Activated CD4-positive, alpha-beta T cell treated with anti-CD3 and anti-CD28 coated beads for 1 hour (primary cell): ENCODE measurements at places on chromosomes 5 and 9.

GRCh38 chr5:174514983-174515394, 209.4 kb upstream of the MSX2 start:
- no peak for DNase-seq

- no peak for DNase-seq
These were observed 45.2 kb downstream of the ENC1 start for GRCh38 chr5:74595143-74595925.

GRCh38 chr9:34896112-34896511, 62.0 kb upstream of the PHF24 start:
- no peak for DNase-seq

DNA sequence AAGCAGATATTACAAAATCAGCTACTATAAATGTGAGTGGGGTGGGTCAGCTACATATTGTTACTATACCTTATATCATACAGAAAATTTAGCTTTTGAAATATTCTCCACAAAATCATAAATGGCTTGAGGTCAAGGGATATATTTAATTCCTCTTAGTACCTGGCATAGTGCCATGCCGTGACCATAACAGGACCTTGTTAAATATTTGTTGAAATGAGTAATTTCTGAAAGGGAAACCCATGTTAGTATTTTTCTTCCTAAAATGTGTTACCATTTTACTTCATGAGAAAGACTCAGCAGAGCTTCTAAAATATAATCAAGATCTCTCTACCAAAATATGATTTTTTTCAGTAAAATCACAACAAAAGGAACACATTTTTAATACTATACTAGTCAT, 14.8 kb downstream of the ATP10B start:
- no peak for DNase-seq

DNA sequence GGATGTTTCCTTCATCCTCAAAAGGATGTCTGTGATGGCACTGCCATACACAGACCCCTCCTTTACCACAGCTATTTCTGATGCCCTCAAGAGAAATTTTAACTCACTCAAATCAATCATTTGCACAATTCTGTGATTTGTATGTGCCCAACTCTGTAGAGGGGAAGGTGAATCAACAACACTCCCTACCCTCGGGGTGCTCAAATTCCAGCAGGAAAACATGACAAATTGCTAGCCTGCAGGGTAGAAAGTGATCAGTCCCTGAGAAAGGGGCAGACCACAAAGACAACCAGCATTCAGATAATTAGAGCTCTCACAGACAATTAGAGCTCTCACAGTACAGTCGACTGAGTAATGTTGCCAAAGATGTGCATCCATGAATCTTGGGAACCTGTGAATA, 45.3 kb upstream of the FOXE1 start:
- DNase-seq: no peak

- DNase-seq: no peak
These were observed 116.2 kb downstream of the MAN2A1 start for GRCh38 chr5:109805883-109806282.

GRCh38 chr9:38117651-38118050, 48.6 kb upstream of the SHB start:
- no peak for DNase-seq

DNA sequence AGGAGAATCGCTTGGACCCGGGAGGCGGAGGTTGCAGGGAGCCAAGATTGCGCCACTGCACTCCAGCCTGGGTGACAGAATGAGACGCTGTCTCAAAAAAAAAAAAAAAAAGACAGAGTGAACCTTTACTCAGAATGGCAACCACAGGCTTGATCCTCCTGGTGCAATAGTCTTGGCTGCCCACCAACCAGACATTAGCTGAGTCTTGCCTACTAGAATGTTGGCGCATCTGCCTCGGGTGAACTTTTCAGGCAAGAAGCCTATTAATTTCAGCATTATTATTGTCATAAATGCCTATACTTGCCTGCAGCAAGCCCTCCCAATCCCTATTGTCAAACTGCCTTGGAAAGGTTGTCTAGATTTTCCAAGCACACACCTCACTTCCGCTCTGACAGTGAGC, 4.2 kb downstream of the SERINC5 start:
- no peak for DNase-seq

GRCh38 chr5:58407042-58407719, 52.7 kb downstream of the PLK2 start:
- no peak for DNase-seq

DNA sequence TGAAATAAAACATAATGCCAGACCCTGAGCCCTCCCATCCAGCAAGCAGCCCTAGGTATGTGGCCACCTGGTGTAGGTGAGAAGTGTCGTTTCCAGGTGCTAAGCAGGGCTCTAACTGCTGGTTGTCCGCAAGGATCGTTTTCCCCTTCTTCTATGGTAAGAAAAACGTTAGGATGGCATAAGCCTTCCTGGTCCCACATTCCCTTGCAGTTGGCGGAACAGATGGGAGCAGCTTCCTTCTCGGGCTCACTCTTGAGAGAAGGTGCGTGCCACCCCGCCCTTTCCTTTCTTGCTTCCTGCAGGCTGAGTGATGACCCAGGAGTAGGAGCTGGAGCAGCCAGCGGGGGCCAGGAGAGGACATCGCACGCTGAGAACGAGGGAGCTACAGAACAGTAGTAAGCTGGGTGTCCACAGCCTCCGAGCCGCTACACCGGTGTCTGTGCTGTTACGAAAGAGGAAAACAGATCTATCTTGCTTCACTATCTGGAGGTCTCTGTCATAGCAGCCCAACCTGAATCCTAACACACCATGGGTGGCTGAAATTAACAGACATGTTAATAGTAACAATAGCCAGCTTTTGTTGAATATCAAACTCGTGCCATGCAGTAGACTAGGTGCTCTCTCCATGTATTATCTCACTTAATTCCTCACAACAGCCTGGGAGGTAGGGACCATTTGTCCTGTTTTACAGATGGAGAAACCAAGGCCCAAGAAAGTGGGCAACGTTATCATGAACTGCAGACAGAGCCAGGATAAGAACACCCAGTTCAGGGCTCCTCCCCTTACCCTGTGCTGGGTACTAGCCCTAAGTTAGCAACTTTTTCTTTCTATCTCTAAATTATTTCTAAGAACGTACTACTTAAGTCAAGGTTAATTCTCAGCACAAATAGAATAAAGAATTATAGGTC, 139.8 kb downstream of the COL23A1 start:
- DNase-seq: no peak

GRCh38 chr5:76351176-76351575, 51.9 kb upstream of the IQGAP2 start:
- no peak for DNase-seq

- no peak for DNase-seq
These were observed 109.4 kb upstream of the SPRY4 start for GRCh38 chr5:142434322-142434612.
